ENCODE measurements at places on chromosomes 5 and 9. TPM values are rescaled to one million over a fixed set of nuclear protein-coding genes. Genes with fewer than 3 reads are reported as not detected.

The FGFR4 gene
- total RNA-seq, result 105 TPM

DNA sequence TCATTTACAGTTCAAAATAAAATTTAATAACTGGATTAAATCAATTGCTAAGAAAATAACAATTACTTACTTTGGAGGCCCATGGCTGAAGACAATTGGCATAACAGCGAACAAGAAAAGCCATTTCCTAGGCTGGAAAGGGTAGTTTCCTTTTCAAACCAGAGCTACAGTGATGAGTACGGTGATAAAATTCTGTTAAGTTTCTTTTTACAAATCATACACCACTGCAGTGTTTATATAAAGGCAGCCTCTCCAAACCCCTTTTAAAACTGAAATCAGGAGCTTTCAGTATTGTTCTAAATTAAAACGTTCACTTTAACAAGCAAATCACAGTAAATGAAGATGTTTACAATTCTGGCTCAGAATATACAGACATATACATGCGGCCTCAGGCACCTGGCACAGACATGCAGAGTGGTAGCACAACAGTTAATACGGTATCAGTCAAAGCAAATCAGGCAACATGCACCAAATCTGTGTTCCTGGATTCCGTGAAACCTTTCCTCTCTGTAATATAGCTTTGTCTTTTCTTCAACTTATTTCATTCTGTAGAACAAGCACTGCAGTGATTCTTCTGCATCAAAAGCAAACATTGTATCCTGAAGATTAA is 102.9 kb downstream of the RAPGEF6 start:
- DNase-seq, result no peak

DNA sequence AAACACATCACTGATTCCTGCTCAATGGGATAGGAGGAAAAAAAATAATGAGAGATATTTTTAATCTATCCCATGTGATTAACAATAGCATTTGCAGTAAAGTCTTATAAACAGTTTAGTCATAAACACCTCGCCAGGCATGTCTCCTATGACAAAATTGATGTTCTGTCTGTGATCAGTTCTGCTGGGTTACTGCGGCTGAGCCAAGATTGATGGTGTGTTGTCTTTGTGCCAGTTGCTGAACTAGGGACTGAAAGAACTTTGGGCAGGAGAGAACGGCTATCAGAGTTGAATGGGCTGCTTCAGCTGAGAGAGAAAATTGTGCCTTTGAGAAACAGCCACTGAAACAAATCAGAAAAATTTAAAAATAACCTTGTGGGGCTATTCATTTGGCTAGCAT is 37.3 kb upstream of the MAMDC2 start:
- no peak for DNase-seq

The SERF1A gene
- total RNA-seq, result 10.2 TPM

DNA sequence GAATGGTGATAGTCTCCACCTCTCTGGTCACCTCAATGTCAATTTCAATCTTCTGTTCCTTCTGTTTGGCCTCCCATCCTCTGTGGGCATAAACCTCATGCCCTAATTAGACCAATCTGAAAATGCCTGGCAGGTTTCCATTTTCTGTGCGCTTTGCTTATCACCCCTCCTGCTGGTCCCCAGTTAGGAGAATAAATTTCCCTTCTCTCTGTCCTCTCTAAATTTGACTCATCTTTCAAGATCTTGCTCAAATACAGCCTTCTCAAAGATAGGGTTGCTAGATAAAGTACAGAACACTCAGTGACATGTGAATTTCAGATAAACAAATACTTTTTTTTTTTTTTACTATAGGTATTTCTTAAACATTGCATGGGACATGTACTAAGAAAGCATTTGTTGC is 69.4 kb upstream of the CD180 start:
- no peak for DNase-seq

DNA sequence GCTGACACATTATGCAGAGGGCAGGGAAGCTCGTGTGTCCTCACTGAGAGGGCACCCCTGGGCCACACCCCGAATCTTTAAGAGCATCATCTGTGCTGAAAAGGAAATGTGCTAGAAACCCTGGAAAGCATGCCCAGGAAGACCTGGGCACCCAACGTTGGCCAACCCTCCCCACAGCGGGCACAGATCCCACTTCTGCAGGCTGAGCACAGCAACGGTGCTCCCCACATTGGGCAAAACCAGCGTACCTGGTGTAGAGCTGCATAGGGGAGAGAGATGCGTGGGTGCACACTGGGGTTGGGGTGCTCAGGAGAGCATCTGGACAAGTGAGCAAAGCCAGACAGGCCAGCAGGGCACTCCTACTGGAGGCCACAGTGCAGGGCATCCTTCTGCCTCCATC is 32.6 kb downstream of the ROR2 start:
- DNase-seq, result no peak

GRCh38 chr5:89351975-89352374 is 469.0 kb upstream of the MEF2C start:
- DNase-seq, result no peak

DNA sequence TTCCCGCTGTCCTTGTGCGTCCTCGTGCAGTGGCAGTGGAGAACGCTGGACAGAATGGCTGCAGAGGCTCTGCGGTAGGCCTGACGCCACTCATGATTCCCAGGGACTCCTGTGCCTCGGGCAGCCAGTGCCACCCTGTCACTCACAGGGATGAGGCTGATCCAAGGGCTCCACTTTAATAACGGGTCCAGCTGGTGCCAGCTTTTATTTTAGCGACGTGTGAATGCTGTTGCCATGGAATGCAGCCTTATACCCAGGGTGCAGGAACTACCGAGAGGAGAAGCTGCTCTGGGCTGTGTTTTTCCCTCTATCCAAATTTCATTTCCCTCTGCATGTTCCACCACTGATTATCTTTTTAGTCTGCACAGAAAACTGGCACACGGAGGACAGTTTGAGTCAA is 15.8 kb upstream of the NTNG2 start:
- no peak for DNase-seq

GRCh38 chr9:98530275-98530674 is 178.5 kb downstream of the GABBR2 start:
- no peak for DNase-seq

The CPLANE1 gene
- total RNA-seq, result 4.6 TPM

DNA sequence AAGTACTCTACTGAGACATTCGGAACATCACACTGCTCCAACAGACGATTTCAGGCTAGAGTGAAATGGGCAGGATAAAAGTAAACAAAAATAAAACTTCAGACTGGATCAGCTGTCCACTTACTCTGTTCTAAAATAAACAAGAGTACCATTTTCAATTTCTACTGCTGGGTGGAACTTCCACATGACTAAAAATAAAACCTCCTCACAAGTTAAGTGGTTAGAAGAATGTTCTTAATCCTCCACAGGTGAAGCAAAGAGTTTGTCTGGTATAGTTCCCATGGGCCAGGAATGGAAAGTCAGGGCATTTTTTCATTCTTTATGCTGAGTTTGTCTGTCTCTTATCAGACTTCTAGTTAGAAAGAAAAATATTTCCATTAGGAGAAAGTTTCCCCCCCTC is 15.7 kb downstream of the NUDT12 start:
- no peak for DNase-seq

DNA sequence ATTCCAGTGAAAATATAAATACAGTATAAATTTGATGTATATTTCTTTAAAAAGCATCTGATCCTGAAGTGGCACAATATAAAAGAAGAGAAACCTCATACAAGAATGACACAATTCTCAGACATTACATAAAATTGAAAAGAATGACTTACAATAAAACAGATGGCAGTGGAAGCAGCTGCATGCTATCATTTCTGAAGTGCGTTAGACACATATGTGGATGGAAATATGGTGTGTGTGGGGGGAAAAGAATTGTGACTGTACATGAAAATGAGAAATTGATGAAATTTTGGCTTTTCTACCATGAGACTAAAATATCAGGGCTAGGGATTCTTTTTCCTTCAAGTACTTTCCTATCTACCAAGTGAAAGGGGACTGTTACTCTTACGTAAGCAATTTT is 45.9 kb upstream of the CDH18 start:
- DNase-seq, result no peak

The HDHD3 gene
- 36.2 TPM for total RNA-seq

- DNase-seq, result no peak
These were observed 88.4 kb upstream of the RGS7BP start for GRCh38 chr5:64417390-64417789.
